Upper lobe of right lung (tissue), 1 donor: ENCODE measurements at places on chromosomes 13 and 19. TPM values are rescaled to one million over a fixed set of nuclear protein-coding genes. Genes with fewer than 3 reads are reported as not detected.

- no peaks in the 10 kb centered on the region for H3K36me3 ChIP-seq
- no peak overlapping the region for H3K4me3 ChIP-seq
- DNase-seq, result no peak
- no peaks in the 10 kb centered on the region for H3K27me3 ChIP-seq
- H3K27ac ChIP-seq, result peak overlapping the region; percentile 58
Observed at GRCh38 chr19:7480222-7480969, 8.4 kb downstream of the PEX11G start.

OBI1 gene
- total RNA-seq, result 9.3 TPM

SLC1A6 gene
- not detected for total RNA-seq

GRCh38 chr13:69585656-69586055 is 522.0 kb upstream of the ATXN8OS start:
- H3K27me3 ChIP-seq, result no peaks in the 10 kb centered on the region
- H3K4me1 ChIP-seq, result no peaks in the 10 kb centered on the region
- no peaks in the 10 kb centered on the region for H3K36me3 ChIP-seq
- DNase-seq, result no peak
- no peak overlapping the region for H3K27ac ChIP-seq
- no peak overlapping the region for H3K4me3 ChIP-seq

KLK3 gene
- not detected for total RNA-seq

KBTBD7 gene
- total RNA-seq, result 7.8 TPM

GRCh38 chr19:34261334-34262109 is 7.2 kb downstream of the GARRE1 start:
- H3K36me3 ChIP-seq, result no peaks in the 10 kb centered on the region
- DNase-seq, result no peak
- H3K27me3 ChIP-seq, result no peaks in the 10 kb centered on the region
- peaks cover 30% of the 10 kb centered on the region for H3K4me1 ChIP-seq
- peak overlapping the region; percentile 36 for H3K27ac ChIP-seq
- no peak overlapping the region for H3K4me3 ChIP-seq

GRCh38 chr13:40438999-40439797 is 227.2 kb downstream of the FOXO1 start:
- no peak for DNase-seq
- no peaks in the 10 kb centered on the region for H3K27me3 ChIP-seq
- H3K4me1 ChIP-seq, result peaks cover 41% of the 10 kb centered on the region
- H3K36me3 ChIP-seq, result no peaks in the 10 kb centered on the region

DNA sequence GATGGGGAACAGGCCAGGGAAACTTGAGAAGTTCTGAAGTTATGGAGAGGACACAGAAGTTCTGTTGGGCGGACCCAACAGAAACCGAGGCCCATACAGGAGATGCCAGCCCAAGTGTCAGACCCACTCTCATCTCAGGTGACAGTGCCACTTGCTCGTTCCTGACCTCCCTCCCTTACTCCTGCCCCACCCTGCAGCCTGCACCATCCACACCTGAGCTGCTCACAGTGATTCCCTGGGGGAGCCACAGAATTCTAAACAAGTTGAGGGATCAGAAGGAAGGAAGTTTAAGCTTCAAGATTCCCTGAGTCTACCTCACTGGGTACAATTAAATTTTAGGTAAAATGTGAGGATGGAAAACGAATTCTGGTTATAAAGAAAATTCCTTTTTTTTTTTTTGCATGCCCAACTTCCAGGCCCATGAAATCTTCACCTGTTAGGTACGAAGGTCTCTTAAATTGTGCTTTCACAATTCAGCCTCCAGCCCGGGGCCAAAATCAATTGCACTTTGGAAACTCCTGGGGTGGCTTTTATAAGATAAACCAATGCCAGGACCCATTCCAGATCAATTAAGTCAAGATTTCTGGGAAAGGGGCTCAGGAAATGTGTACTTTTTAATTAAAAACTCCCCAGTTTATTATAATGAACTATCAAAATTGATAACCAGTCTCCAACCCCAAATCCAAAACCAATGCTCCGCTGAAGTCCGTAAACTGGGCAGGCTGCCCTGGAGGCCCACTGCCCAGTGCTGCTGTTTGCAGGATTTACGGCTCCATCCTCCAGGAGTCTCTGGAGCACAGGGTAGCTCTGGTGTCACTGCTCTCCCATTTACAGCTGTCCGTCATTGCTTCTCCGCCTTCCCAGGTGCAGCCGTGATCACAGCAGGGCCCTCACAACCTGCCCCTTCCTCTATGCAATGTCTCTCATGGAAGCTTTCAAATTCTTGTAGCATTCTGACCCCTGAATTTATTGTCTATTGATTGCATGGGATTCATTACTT is 643.5 kb downstream of the UQCRFS1 start:
- DNase-seq, result no peak
- no peak overlapping the region for H3K4me3 ChIP-seq
- no peaks in the 10 kb centered on the region for H3K36me3 ChIP-seq
- no peaks in the 10 kb centered on the region for H3K4me1 ChIP-seq
- no peak overlapping the region for H3K27ac ChIP-seq

OLFM4 gene
- total RNA-seq, result not detected

ZNF415 gene
- total RNA-seq, result 7.0 TPM

DNA sequence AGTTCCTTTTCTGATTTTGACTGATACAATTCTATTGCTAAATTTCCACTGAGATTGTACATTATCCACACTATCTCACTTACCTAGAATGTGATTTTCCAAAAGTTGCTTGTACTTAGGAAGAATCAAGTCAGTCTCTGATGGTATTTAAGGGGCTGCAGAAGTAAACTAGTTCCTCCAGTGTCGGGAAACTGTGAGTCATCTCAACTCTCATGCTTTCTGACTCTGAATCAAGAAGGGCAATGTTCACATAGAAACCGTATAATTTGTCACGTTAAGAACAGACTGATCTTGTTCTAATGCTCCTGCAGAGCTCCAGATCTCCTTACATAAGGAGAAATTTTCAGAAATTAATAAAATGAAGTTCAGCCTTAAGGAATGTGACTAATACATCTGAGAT is 369.3 kb downstream of the KLF5 start:
- no peak overlapping the region for H3K27ac ChIP-seq
- no peaks in the 10 kb centered on the region for H3K27me3 ChIP-seq
- H3K36me3 ChIP-seq, result no peaks in the 10 kb centered on the region
- no peaks in the 10 kb centered on the region for H3K4me1 ChIP-seq
- DNase-seq, result no peak

- no peak for DNase-seq
- H3K27me3 ChIP-seq, result no peaks in the 10 kb centered on the region
- H3K4me3 ChIP-seq, result no peak overlapping the region
- no peaks in the 10 kb centered on the region for H3K4me1 ChIP-seq
- no peak overlapping the region for H3K27ac ChIP-seq
Observed at GRCh38 chr13:96816261-96816660, 178.0 kb downstream of the OXGR1 start.
